ENCODE measurements at places on chromosomes 2 and 18. TPM values are rescaled to one million over a fixed set of nuclear protein-coding genes. Genes with fewer than 3 reads are reported as not detected.

GRCh38 chr2:98900721-98901120 lies 35.3 kb downstream of the CRACDL start:
- no peak overlapping the region for H3K27ac ChIP-seq
- H3K36me3 ChIP-seq, result no peaks in the 10 kb centered on the region
- H3K27me3 ChIP-seq, result no peaks in the 10 kb centered on the region

- no peak overlapping the region for H3K27ac ChIP-seq
- H3K4me3 ChIP-seq, result no peak overlapping the region
- no peak for DNase-seq
- peaks cover 31% of the 10 kb centered on the region for H3K36me3 ChIP-seq
- H3K27me3 ChIP-seq, result no peaks in the 10 kb centered on the region
Observed at GRCh38 chr18:31072175-31072574, 29.6 kb upstream of the DSC3 start.

DNA sequence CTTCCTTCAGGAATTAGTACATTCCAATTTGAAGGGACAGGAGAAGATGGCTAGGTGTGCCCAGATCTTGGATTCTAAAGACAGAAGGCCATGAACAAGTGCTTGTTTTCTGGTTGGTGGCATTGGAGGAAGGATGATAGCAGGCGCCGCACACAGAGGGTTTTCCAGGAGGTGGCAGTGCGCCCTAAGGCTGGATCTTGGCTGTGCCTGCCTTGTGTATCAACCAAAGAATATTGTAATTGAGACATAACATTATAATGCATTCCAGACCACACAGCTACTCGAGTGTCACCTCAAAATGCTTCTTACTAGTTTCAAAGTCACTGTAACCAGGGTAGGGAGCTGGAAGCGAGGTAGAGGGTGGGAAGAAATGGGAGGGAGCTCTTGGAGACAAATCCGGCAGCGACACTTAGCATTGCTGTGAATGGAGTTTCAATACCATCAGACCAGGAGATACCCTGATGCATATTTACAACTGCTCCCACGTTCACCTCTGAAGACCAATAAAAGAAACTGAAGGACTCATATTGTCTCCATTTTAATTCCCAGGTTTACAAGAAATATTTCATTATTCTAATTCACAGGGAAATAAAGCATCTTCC lies 42.5 kb downstream of the CPO start:
- peak; percentile 47 for DNase-seq
- H3K27me3 ChIP-seq, result no peaks in the 10 kb centered on the region
- no peaks in the 10 kb centered on the region for H3K4me1 ChIP-seq
- H3K36me3 ChIP-seq, result no peaks in the 10 kb centered on the region

DNA sequence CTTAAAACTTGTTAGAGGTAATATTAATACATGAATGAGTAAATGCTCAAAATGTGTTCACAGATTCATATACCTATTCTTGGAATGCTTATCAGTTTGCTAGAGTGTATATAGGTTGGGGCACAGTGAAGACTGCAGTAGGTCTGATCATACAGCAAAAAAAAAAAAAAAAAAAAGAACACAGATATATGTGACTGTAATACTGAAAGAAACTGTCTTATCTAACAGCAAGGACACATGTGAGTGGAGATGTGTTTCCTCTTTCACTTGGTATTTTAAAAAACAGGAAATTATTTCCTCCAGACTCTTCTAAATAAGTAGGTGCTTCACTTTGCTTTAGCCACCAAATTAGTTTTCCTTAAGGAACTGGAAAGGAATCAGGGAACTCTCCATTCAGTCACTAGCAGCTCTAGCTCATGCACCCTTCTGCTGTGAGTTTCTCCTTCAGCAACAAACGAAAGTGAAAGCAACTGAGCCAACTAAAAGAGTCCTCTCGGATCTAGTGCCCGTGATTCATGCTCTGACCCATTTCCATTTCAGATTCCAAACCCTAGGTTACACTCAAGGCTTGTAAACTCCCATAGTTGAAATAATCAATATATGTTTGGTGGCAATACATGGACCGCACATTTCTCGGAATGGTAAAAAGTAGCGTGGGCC lies 98.5 kb downstream of the DSEL start:
- H3K36me3 ChIP-seq, result no peaks in the 10 kb centered on the region
- H3K27me3 ChIP-seq, result no peaks in the 10 kb centered on the region
- DNase-seq, result no peak
- H3K27ac ChIP-seq, result no peak overlapping the region
- H3K4me1 ChIP-seq, result no peaks in the 10 kb centered on the region

UCN gene
- 10.8 TPM for total RNA-seq

DNA sequence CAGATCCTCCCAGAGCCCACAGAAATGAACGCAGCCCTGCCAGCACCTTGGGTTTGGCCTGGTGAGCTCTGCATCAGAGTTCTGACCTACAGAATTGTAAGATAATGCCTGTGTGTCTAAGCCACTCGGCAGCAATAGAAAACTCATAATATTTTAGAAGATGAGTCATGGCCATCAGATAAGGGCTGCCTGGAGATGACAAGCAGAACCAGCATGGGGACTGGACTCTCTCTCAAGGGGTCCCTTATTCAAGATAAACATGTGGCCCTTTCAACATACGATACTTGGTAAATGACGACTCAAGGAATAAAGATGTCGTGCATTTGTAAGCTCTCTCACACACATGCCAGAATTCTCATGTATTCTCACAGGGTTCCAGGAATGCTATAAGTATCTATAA lies 8.5 kb upstream of the AGAP1 start:
- H3K4me1 ChIP-seq, result no peaks in the 10 kb centered on the region
- no peaks in the 10 kb centered on the region for H3K36me3 ChIP-seq
- no peak overlapping the region for H3K27ac ChIP-seq
- no peak for DNase-seq
- H3K27me3 ChIP-seq, result no peaks in the 10 kb centered on the region

- no peak overlapping the region for H3K4me3 ChIP-seq
- no peak for DNase-seq
- H3K4me1 ChIP-seq, result no peaks in the 10 kb centered on the region
- no peaks in the 10 kb centered on the region for H3K36me3 ChIP-seq
- peaks cover 14% of the 10 kb centered on the region for H3K27me3 ChIP-seq
- H3K27ac ChIP-seq, result no peak overlapping the region
Observed at GRCh38 chr2:236265675-236266074, 1.5 kb upstream of the ASB18 start.

- no peak for DNase-seq
- H3K4me3 ChIP-seq, result no peak overlapping the region
- no peaks in the 10 kb centered on the region for H3K36me3 ChIP-seq
- no peak overlapping the region for H3K27ac ChIP-seq
- H3K27me3 ChIP-seq, result no peaks in the 10 kb centered on the region
- H3K4me1 ChIP-seq, result peaks cover 28% of the 10 kb centered on the region
Observed at GRCh38 chr2:44191739-44192138, 23.1 kb downstream of the PPM1B start.

GRCh38 chr2:156437272-156437930 lies 1.2 kb downstream of the GPD2 start:
- no peaks in the 10 kb centered on the region for H3K36me3 ChIP-seq
- H3K4me3 ChIP-seq, result peak overlapping the region; percentile 79
- DNase-seq, result peak; percentile 30
- peak overlapping the region; percentile 96 for H3K27ac ChIP-seq
- H3K4me1 ChIP-seq, result peaks cover 38% of the 10 kb centered on the region
- no peaks in the 10 kb centered on the region for H3K27me3 ChIP-seq

SERPINB4 gene
- not detected for total RNA-seq

DNA sequence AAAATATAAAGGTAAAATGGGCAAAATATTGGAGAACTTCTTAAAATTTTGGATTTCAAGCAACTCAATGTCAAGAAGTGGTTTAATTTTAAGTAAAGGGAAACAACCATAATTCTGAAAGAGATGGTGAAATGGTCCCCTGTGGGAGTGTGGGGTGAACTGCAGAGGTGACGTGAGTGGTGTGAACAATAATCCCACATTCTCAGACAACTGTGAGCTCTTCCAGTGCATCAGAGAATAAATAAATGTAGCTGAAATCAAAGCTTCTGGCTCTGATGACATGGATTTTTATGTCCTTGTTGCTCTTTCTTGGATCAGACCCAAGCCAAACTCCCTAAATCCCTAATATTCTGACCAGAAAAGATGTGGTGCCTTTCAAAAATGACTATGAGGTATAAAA lies 672.7 kb downstream of the ZEB2 start:
- no peaks in the 10 kb centered on the region for H3K27me3 ChIP-seq
- H3K4me1 ChIP-seq, result no peaks in the 10 kb centered on the region
- no peak overlapping the region for H3K4me3 ChIP-seq

DNA sequence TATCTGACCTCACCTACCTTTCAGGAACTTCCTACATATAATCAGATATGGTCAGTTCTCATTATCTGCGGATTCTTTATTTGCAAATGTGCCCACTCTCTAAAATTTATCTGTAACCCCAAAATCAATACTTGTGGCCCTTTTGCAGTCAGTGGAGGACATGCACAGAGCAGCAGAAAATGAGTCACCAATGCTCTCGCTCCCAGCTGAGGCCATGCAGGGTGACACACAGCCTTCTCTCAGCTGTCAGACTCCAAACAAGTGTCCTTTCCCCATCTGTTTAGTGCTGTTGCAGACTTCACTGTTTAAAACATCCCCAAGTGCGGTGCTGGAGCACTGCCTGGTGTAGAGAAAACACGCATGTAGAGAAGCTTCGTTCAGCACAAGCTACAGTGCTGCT lies 171.9 kb upstream of the SALL3 start:
- H3K27me3 ChIP-seq, result peaks cover 2% of the 10 kb centered on the region
- H3K4me3 ChIP-seq, result no peak overlapping the region
- no peak overlapping the region for H3K27ac ChIP-seq
- H3K36me3 ChIP-seq, result no peaks in the 10 kb centered on the region

DNA sequence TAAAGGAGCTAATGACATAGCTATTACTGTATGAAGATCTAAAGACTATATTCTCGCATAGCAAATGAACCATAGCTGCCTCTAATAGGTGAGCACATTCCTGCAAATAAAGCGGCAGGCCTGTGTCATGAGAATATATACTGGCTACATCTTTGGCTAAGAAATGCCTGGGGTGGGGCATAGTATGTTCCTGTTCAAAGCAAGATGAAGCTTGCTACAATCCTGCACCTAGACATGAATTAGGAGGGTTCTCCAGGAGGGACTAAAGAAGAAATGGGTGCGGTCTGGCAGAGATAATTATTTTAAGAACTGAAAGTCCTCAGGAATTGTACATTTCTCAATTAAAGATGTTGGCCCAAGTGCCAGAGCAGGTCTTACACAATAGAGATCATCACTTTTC lies 46.8 kb upstream of the PLA2R1 start:
- no peak for DNase-seq
- peaks cover 2% of the 10 kb centered on the region for H3K4me1 ChIP-seq
- no peaks in the 10 kb centered on the region for H3K27me3 ChIP-seq
- H3K4me3 ChIP-seq, result no peak overlapping the region
- no peak overlapping the region for H3K27ac ChIP-seq

DNA sequence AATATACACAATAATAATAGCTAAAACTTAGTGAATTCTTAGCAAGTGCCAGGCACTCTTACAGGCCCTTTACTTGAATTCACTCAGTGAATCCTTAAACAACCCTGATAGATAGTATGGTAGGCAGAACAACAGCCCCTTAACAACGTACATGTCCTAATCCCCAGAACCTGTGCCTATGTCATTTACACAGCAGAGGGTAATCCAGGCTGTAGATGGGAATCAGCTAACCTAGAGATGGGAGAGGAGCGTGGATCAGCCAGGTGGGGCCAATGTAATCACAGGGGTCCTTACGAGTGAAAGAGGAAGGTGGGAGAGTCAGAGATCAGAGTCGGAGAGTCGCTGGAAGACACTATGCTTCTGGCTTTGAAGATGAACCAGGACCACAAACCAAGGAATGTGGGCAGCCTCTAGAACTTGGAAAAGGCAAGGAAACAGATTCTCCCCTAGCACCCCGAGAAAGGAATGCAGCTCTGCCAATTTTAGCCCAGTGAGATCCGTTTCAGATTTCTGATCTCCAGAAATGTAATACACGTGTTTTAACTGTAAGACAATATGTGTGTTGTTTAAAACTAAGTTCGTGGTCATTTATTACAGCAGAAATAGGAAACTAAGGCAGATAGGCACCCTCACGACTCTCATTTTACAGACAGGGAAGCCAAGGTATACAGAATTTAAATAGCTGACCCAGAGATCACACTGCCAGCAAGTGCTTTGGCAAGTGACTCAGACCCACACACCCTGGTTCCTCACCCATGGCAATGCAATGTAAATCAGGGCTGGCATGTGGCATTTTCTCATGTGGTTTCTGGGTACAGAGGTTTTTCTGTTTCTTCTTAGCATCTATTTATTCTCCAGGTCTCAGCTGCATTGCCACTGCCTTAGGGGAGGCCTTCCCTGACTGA lies 68.9 kb downstream of the DOCK10 start:
- peak overlapping the region; percentile 58 for H3K27ac ChIP-seq
- H3K4me1 ChIP-seq, result peaks cover 44% of the 10 kb centered on the region
- no peaks in the 10 kb centered on the region for H3K27me3 ChIP-seq
- no peak overlapping the region for H3K4me3 ChIP-seq

DNA sequence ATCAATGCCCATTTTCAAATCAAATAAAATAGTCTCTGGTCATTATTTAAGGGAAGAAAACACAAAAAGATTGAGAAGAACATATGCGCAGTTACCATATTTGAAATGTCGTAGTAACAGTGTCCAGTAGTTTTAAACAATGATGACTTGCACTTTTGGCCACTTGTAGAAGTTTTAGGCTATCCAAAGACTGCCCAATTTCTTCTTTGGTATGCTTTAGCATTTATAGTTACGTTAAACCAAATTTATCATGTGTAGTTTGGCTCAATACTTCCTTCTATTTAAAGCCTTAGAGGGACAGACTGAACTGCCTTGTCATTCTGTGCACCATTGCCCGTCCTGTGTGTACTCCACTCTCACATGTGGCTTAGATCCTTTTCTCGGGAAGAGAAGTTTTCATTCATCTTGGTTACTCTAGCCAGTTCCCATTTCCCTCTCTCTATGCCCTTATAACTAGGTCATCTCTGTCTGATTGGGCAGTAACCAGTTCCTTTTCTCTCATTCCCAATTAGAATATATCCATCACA lies 84.8 kb upstream of the TTN start:
- no peaks in the 10 kb centered on the region for H3K4me1 ChIP-seq
- DNase-seq, result no peak
- no peak overlapping the region for H3K27ac ChIP-seq
- H3K4me3 ChIP-seq, result no peak overlapping the region

PLA2R1 gene
- total RNA-seq, result 16.8 TPM

GRCh38 chr2:42407476-42407875 lies 46.5 kb upstream of the COX7A2L start:
- no peak for DNase-seq
- no peaks in the 10 kb centered on the region for H3K4me1 ChIP-seq
- no peaks in the 10 kb centered on the region for H3K27me3 ChIP-seq
- H3K27ac ChIP-seq, result no peak overlapping the region

- DNase-seq, result no peak
- no peaks in the 10 kb centered on the region for H3K27me3 ChIP-seq
- no peak overlapping the region for H3K4me3 ChIP-seq
- H3K36me3 ChIP-seq, result no peaks in the 10 kb centered on the region
Observed at GRCh38 chr2:204425821-204426220, 119.5 kb upstream of the PARD3B start.

GRCh38 chr2:127155947-127156346 lies 49.0 kb upstream of the BIN1 start:
- H3K36me3 ChIP-seq, result no peaks in the 10 kb centered on the region
- no peak for DNase-seq
- no peaks in the 10 kb centered on the region for H3K4me1 ChIP-seq
- H3K4me3 ChIP-seq, result no peak overlapping the region
- H3K27ac ChIP-seq, result no peak overlapping the region

SFT2D3 gene
- 8.5 TPM for total RNA-seq

- H3K36me3 ChIP-seq, result no peaks in the 10 kb centered on the region
- no peaks in the 10 kb centered on the region for H3K27me3 ChIP-seq
- no peaks in the 10 kb centered on the region for H3K4me1 ChIP-seq
- H3K27ac ChIP-seq, result no peak overlapping the region
- DNase-seq, result no peak
Observed at GRCh38 chr18:21315741-21316197, 73.7 kb downstream of the GREB1L start.
